ENCODE measurements at places on chromosomes 5 and 9.

DNA sequence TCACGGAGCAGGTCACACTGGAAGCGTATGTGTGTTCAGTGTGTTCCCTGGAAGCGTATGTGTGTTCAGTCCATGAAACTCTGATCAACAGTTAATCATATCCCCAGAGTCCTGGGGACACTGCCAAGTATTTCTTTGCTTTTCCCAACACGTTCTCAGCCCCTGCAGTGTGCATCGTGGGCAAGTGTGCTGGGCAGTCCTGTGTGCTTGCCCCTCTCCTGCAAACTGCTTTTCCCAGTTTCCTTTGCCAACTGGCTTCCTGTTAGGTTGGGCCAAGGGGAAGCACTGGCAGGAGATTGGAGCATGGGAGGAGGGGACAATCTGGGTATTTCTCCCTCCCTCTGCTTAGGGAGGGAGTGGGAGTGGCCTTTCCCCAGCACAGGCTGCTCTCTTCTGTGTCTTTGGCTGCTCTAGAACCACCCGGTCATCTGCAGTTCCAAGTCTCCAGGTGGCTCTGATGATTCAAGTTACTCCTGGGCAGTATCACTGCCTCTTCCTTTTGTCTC is 36.8 kb upstream of the NEK6 start:
- DNase-seq, result no peak

DNA sequence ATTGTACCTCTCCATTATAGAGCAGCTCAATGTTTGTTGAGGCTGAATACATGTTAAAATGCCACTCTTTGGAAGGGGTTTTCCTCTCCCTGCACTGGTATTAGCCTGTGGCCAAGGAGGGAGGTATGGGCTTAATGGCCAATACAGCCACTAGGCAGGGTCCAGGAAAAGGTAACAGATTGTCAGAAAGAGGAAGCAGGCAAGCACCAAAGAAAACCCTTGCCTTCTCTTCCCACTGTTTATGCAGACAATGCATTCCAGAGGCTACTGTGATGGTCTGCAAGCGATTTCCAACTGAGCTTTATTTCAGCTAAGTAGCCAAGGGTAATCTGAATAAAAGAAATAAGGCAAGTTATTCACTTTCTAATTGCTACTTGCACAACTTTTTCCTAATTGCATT is 95.3 kb upstream of the SLC27A6 start:
- no peak for DNase-seq

GRCh38 chr5:179836225-179837019 is 15.7 kb downstream of the SQSTM1 start:
- DNase-seq, result peak; percentile 20

- no peak for DNase-seq
Observed at GRCh38 chr9:133895335-133895734, 96.8 kb downstream of the VAV2 start.

DNA sequence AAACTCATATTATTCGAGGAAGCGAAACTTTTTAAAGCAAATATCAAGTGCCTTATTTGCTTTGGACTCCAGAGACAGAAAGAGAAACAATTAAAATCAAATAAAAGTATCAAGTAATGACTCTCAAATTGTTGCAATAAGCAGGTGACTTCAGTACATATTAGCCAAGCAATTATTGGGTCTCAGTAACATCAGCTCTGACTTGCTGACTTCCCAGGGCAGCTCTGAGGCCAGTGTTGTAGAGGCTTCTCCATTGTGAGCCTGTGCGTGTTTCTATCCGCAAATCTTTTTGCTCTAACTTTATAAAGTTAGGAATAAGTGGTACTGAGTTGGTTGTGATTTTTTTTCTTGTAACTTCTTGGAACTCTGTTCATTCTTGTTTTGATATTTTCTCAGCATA is 186.8 kb upstream of the PRLR start:
- DNase-seq, result no peak

DNA sequence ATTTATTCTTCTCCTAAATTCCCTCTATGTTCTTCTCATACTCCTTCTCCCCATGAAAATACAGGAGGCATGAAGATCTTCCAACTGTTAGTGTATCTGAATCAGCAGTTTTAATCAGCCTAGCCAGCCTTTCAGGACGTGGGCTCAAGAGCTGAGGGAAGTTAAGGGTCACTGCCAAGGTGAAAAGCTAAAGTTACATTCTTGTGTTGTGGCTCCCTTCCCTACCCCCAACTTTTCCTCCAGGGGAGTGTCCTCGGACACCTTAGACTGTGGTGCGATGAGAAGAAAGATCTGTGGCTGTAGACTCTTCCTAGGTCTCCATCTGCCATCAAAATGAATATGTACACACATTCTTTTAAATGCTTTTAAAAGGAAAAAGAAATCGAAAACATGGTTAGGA is 4.2 kb downstream of the DMRT3 start:
- no peak for DNase-seq

DNA sequence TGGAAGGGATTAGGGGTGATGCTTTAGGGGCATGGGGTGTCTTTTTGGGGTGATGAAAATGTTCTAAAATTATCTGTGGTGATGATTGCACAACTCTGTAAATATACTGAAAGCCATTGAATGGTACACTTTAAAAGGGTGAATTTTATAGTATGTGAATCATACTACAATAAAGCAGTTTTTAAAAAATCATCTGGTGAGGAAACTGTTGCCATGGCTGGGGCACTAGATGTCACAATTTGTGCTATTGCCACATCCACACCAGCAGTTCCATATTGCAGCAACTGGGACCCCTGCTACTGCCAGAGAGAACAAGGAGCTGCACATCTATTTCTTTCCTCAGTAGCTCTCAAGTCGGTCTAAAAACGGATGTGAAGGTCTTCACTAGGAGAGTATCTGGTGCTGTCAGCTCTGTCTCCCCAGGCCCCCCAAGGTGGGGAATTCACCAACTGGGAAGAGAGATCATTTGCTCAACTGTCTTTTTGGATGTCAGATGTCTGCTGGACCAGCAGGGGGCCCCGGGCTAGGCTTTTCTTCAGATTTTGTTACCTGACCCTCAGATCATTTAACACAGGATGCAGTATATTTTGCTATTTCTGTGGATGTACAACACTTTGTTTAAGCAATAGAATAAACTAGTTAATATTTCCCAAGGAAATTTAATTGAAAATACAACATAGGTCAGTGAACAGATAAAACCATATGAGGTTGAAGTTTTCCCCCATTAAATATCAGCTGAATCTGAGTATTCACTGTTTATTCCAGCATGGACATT is 13.2 kb downstream of the CMYA5 start:
- DNase-seq, result no peak

DNA sequence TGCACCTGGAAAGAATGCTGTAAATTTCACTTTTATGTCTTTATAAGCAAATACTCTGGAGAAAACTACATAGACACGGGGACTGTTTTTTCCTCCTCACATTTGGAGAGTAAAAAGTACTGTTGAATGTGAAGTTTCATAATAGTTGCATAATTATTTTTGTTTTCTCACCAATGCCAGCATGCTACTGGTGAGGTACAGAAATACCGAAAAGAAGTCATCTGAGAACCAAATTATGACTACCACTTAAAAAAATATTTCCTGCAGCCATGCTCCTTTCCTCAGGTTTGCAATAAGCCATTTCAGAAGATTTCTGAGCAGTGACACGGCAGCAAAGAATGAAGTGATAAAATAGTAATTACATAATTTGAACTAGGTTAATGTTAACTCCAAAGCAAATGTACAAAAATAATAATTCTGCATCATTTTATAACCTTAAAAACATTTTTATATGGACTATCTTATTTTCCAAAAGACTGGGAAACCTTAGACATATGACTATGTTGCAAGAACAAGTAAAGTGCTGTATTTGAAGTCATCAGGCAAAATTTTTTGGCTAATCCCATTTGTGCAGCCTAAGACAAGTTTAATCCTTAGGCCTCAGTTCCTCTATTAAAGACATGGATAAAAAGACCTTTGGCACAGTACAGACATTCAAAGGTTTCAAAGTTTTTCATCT is 144.7 kb downstream of the PCSK1 start:
- DNase-seq, result no peak

DNA sequence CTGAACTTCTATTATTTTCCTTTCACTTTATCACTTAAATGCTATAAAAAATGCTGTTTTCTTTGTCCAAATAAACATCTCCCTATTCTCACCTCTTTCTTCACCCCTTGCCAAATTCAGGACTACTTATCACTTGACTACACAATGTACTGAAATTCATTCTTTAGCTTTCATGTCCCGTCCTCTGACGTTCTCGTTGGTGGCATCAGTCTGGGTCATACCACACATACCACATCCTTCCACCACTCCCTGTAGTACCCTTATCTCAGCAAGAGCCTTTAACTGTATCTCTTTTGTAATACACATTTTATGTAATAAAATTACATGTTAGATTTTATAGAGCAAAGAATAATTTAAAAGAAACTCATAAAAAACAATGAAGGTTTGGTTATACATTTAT is 231.1 kb upstream of the PAPPA start:
- no peak for DNase-seq

GRCh38 chr5:72234868-72235267 is 85.2 kb downstream of the MRPS27 start:
- no peak for DNase-seq

- DNase-seq, result no peak
Observed at GRCh38 chr5:170631466-170632195, 127.8 kb downstream of the KCNIP1 start.

DNA sequence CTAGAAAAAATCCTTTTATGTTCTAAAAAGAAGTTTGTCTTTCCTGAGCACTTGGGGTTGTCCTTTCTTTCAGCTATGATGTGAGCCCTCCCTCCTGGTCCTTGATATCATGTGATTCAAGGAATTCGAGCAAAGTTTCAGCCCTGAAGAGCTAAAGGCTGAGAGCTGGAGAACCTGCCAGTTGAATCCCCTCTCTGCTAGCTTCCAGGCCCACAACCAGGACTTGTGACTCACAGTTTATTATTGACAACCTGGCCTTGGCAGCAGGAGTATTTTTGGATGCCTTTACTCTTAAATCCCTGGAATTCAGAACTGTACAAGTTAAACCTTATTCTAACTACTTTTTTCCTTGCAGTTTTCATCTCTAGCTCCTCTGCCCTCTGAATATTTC is 182.8 kb downstream of the SPOCK1 start:
- no peak for DNase-seq

DNA sequence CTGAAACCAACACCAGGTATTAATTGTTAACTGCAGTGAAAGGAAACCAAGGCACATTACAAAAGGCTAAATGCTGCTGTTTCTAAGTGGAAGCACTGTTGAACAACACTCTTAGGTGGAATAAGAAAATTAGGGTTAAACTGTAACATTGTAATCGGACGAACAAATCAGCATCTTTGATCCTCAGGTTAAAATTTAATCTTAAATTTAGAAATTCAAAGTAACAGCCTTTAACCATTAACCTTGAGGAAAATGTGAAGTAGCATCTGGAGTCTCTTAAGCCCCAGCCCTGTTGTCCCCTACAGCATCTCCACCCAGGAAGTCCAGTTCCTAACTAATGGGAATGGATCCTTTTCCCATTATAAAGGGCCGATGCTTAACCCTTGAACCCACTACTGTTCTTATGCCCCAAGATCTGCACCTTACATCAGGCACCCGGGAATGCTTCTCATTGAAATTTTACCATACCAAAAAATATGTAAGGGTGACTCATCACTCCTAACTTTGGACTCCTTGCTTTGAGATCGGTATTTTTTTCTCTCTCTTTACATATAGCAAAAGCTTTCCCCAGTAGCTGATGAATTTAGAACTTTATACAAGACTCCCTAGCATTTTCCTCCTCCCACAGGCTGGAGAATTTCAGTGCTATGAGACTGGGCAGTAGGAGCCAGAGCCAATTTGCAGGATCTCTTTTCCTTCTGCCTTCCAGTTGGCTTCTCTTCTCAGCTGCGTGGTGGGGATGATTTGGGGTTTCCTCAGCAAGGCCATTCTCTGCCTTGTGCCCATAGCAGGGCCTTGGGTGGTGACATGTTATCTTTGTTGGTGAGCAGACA is 32.0 kb upstream of the ITGA2 start:
- DNase-seq, result no peak

GRCh38 chr5:16933337-16933736 is 2.8 kb downstream of the MYO10 start:
- no peak for DNase-seq

DNA sequence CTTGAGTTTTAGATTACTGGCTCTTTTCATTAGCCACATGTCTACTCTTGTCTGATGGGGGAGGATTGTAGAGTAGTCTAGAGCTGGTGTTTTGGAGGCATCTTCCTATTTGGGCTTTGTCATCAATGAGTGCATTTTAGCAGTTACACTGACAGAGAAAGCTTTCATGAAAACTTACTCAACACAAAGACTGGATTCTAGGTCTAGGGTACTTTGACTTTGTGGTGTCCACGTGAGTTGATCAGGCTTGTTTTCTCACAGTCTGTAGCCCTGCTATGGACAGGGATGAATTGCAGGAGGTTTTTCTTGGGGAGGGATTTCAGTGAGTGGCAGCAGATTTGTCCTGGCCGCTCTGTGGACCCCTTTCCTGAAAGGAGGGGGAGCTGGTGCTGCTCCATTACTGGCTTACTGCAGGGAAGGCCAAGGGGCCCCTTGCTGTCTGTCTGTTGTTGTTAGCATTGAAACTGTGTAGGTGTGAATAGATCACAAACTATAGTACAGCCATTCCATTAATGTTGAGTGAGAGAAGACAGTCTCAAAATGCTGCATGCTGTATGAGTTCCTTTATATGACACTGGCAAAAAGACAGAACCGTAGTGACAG is 6.6 kb downstream of the TRIO start:
- no peak for DNase-seq

- DNase-seq, result no peak
Observed at GRCh38 chr5:65803699-65804391, 81.8 kb downstream of the NLN start.

- no peak for DNase-seq
Observed at GRCh38 chr9:6902423-6902822, 144.7 kb downstream of the KDM4C start.

DNA sequence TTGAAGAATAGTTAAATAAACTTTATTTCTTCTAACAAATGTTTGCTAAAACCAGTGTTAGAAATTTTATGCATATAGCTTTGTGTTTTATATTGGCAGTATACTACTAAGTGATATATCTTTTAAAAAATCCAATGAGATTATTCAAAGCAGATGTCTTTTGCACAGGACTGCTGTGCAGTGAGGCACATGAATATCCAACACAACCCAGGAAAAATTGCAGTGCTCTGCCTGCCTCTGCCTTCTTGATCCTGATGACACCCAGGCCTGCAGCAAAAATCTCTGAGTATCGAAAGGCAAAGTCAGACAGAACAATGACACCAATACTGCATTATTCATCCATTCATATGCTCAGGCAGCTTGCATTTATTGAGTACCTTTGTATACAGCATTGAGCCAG is 1076.5 kb upstream of the ARRDC3 start:
- no peak for DNase-seq

- no peak for DNase-seq
Observed at GRCh38 chr9:131663288-131663687, 76.6 kb downstream of the RAPGEF1 start.

- DNase-seq, result no peak
Observed at GRCh38 chr9:129491487-129491855, 129.4 kb downstream of the C9orf50 start.

DNA sequence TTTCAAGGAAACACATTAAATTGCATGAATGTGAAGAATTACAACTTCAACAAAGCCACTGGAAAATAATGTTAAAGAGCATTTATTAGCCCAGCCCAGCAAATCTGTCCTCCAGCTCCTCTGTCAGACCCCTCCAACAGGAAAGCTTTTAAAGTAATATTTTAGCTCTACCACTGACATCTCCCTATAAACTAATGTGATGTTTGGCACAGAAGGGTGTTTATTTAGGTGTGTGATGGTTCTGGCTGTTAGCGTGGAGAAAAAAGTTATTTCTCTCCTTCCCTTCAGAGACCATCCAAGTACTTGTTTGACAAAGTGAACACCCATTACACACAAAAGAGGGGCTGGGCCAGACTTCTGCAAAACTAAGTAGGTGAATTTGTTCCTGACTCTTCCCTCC is 111.9 kb upstream of the TARS1 start:
- DNase-seq, result no peak

All from omental fat pad (tissue), 4 donors.